ENCODE measurements at places on chromosomes 5 and 9. TPM values are rescaled to one million over a fixed set of nuclear protein-coding genes. Genes with fewer than 3 reads are reported as not detected.

ZBED3 gene
- polyA plus RNA-seq: 33.5 TPM

BOD1 gene
- polyA plus RNA-seq: 83.3 TPM

TNFSF8 gene
- polyA plus RNA-seq: 0.41 TPM

SYNPO gene
- polyA plus RNA-seq: 26.7 TPM

All from left renal pelvis (tissue), 4 donors.